ENCODE measurements at places on chromosomes 4 and X.
A peak's percentile ranks its signal among the peaks of the same experiment; 100 is the strongest.

DNA sequence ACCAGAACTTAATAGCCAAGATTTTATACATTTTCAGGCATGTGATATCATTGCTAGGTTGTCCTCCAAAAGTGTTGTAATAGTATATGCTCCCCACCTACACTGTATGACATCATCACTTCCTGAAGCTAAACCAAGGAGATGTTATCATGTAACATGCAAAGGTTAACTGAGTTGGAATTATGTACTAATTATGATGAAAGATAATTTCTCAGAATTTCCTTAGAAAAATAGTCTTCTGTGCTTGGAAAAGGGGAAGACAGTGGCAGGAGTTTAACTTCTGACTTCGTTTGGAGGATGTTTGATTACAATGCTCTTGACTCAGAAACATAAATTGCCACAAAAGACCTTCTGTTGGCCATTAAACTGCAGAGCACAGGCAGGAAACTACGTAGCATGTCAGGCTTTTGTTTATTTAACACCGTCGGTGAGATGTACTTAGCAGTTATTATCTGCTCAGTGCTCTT, 83.6 kb upstream of the GUCY1A1 start:
- peak; percentile 43 for DNase-seq

DNA sequence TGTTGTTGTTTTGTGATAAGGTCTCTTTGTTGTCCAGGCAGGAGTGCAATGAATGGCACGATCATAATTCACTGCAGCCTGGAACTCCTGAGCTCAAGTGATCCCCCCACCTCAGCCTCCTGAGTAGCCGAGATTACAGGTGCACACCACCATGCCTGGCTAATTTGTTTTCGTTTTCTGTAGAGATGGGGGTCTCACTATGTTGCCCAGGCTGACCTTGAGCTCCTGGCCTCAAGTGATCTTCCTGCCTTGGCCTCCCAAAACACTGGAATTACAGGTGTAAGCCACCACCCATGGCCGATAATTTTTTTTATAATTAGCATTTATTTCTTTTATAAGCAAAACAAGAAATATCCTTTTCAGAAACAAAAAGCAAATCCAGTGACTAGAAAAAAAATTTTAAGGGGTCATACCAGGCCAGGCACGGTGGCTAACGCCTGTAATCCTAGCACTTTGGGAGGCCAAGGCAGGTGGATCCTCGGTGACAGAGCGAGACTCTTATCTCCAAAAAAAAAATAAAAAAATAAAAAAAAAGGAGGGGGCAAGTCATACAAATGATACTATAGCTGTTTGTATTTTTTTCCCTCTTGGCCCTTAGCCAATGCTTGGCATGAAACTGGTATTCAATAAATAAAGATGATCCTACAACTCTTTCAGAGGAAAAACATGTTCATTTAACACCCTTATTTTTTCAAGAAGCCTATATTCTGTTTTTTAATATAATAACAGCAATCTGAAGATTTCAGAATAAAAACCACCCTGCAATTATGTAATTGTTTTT, 3.4 kb downstream of the PLAC8 start:
- no peak for DNase-seq

GRCh38 chr4:38075370-38076152, 115.4 kb downstream of the PTTG2 start:
- DNase-seq: peak; percentile 58

DNA sequence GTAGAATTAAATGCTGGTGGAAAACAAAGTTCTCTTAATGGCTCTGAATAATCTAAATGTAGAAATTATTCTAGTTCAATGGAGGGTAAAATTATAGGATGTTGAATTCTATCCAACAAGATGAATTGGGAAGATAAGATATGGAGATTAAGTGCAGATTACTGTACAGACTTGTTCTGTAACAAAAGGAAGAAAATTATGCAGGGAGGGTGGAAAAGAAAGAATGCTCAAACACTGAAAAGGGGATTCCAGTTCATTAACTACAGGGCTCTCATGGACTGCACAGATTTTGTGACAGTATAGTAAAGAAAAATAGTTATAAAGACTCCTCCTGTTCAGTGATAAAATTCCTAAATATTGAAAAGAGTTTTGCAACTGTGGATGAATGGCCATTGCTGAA, 1794.0 kb upstream of the PCDH7 start:
- no peak for DNase-seq

GRCh38 chr4:41670530-41670929, 78.0 kb downstream of the PHOX2B start:
- no peak for DNase-seq

DNA sequence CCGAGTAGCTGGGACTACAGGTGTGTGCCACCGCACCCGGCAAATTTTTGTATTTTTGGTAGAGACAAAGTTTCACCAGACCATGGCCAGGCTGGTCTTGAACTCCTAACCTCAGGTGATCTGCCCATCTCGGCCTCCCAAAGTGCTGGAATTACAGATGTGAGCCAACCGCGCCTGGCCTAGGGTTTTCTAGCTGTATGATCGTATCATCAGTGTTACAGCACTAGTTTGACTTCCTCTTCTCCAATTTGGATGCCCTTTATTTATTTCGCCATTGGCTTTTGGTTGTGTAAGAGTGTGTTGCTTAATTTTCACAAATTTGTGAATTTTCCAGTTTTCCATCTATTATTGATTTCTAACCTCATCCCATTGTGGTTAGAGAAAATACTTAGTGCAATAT, 5.2 kb downstream of the TKTL1 start:
- DNase-seq: no peak

DNA sequence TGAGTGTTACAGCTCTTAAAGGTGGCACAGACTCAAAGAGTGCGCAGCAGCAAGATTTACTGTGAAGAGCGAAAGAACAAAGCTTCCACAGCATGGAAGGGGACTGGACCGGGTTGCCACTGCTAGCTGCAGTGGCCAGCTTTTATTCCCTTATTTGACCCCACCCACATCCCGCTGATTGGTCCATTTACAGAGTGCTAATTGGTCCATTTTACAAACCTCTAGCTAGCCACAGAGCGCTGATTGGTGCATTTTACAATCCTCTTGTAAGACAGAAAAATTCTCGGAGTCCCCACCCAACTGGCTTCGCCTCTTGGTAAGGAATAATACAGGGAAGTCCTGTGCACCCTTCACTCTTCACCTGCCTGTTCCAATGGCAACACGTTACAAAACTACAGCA, 1.9 kb upstream of the SHROOM2 start:
- no peak for DNase-seq

DNA sequence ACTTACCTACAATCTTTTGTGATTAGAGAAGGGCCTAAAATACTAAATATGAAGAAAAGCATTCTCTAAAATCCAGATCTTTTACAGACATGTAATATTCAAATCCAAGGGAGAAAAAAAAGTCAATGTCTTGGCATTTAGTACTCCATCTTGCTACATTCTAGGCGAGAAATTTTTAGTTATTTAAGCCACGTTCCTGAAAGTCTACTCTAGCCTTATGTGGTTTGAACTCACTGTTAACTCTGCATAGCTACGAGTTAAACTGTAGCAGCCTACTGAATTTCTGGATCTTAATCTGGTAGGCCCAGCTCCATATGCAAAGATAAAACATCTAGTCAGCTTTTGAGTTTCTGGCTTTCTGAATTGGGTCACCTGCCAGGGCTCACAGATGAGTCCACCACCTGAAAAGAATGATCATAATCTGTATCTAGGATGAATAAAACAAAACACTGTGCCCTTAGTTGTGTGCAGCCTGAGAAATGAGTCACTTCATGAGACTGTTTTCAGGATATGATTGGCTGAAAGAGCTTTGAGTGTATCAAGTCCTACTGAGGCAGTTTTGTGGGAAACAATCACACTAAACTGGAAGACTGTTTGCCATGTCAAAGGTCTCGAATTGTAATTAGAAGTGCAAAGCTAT, 3.2 kb upstream of the NEK1 start:
- peak; percentile 26 for DNase-seq

DNA sequence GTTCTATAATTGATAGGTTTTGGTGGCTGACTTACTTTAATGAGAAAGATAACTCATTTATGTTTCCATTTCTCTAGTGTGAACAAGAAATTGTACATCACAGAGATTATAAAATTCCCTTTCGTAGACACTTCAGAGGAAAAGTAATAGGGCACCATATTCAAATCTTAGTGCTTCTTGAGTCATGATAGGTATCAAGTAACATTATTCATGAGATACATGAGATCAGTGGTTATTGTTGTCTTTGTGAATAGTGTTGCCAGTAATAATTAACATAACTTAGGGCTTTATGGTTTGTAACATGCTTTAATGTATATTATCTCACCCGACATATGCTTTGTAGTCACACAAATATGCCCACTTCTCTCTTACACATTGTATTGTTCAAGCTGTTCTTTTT, 73.7 kb upstream of the IL15 start:
- DNase-seq: no peak

DNA sequence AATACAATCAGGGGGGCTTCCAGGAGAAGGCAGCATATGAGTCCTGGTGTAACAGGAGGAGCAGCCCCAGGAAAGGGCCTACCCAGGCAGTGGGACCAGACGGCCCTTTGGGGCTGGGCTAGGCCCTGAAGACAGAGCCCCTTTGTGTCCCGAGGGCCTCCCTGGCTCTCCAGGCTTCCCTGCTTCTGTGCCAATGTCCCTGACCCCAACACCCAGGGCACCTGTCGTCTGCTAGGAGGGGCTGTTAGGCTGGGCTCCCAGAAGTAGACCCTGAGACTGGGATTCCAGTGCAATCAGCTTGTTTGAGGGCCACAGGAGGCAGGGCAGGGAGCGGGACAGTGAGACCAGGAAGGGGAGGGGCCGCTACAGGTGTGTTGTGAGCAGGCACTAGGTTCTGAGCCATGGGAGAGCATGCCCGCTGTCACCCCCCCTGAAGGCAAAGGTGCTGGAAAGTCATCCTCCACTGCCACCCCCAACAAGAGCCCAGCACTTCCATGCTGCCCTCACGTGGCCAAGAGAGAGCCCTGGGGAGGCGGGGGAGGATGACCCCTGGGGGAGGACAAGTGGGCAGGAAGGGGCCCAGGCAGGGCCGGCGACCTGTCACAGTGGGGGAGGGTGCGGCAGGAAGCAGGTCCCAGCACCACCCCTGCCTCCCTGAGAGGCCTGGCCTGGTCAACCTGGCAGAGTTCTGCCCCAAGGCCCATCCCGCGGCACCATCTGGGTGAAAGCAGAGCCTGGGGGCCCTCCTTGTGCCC, 64.8 kb downstream of the ADRA2C start:
- no peak for DNase-seq

- DNase-seq: no peak
These were observed 1.2 kb upstream of the EFHC2 start for GRCh38 chrX:44344687-44345086.

GRCh38 chr4:79362626-79363025, 36.8 kb upstream of the NAA11 start:
- no peak for DNase-seq

DNA sequence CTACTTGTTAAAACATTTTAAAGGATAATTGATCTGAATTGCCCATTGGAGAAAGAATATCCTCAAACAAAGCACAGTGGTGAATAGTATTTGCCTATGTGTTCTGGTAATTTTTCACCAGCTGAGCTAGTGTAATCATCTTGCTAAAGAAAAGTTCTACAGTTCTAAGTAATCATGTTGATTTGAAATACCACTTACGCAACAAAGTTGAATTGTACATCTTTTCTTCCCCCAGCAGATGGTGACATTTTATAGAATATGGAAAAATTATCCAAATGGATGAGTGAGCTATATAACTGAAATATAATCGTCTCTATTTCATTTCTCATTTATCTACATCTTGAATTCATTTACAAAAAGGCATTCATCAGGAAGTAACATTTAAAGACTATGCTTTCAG, 9.7 kb upstream of the ZNF674 start:
- peak; percentile 57 for DNase-seq

DNA sequence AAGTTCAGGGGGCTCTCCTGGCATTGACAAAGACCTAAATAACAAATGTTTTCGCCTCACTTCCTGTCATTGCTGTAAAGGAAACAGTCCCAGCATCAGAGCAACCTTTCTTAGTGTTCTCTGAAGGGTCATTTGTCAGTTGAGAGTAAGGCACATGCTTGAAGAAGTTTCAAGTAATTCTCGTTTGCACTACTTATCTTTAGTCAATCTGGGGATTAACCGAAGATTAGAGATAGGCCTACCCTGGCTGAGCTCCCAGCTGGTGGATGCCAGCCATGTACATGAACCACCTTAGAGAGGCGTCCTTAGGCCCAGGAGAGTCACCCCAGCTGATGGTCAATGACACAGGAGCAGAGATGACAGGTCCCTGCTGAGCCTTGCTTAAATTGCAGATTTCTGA, 189.9 kb upstream of the PGRMC2 start:
- DNase-seq: no peak

DNA sequence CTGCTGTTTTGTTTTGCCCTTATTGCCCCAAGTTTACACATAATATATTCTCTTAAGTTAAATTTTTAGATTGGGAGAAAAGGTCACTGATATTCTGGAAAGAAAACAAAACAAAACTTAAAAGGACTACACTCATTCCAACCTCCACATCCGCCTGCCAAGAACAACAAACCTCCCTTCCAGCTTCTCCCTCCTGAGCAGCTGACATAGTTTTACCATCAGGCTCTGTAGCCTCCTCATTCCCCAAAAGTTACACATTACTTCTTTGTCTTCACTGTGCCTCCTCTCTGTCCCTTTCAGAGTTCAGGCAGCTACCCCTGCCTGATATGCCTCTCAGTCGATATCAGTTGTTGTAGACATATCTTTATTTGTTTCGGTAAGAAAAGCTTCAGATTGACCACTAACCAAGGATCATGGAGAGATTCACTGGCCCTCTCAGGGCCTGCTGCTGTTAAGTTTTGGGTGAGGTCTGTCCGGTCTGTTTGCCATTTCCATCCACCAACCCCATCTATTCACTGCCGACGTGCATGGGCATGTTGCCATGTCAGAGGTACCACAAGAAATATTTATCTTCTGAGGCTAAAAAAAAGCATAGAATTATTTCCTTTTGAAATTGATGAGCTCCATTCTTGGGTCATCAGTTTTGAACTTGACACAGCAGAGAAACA, 164.1 kb downstream of the GASK1B start:
- DNase-seq: peak; percentile 30

DNA sequence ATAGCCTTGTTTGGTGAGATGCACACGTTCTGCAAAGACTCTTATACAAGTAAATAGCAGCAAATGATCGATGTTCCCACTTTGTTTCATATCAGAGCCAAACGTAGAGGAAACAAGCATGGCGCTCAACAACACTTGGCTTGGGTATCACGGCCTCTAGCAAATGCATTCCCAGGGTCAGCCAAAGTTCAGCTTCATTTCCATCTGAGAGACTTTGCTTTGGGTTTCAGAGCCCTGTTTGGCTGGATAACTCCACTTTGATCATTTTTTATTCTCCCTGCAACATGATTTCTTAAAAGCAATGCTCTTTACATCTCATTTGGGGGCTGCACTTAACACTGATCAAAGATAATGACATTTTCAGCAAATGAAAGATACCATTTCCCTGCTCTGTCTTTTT, 199.2 kb upstream of the FAM9B start:
- DNase-seq: no peak

GRCh38 chr4:25843340-25844097, 19.3 kb downstream of the SEL1L3 start:
- no peak for DNase-seq

GRCh38 chr4:153901220-153901619, 112.3 kb upstream of the SFRP2 start:
- no peak for DNase-seq

Measured in AG10803 (cell line).